Esophagus squamous epithelium (tissue), 5 donors: ENCODE measurements at places on chromosomes 1 and 21.

- DNase-seq = no peak
Observed at GRCh38 chr1:2875707-2876561, 74.4 kb upstream of the TTC34 start.

DNA sequence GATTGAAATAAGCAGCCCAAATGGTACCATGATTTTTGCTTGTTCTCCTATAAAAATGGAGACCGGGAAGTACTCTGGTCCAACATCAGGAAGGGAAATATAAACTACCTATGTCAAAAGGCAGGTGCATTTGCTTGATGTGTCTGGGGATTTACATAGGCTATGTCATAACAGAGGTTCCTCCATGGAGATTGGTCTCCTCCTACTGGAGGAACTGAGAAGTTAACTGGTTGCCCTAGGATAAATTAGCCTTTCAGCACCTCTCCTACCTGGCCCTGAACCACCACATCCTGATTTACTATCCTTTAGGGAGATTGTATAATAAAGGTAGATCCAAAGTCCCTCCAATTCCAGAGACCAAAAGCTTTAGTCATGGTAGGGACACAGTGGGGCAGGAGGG, 1109.3 kb upstream of the B3GALT2 start:
- no peak for DNase-seq

DNA sequence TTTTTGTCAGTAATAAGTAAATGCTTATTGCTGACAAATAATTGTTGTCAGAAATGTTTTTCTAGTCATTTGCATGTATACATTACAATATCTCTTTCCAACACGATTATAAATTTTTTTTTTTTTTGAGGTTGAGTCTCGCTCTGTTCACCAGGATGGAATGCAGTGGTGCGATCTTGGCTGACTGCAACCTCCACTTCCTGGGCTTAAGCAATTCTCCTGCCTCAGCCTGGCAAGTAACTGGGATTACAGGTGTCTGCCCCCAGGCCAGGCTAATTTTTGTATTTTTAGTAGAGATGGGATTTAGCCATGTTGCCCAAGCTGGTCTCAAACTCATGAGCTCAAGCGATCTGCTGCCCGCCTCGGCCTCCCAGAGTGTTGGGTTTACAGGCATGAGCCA, 72.0 kb upstream of the ATF3 start:
- no peak for DNase-seq

GRCh38 chr1:99674115-99675064, 28.5 kb downstream of the PALMD start:
- DNase-seq = no peak

- no peak for DNase-seq
Observed at GRCh38 chr1:38628241-38628640, 231.3 kb downstream of the RRAGC start.

- DNase-seq = no peak
Observed at GRCh38 chr1:206850401-206850800, 15.0 kb upstream of the IL20 start.

- DNase-seq = no peak
Observed at GRCh38 chr1:57839067-57839466, 415.2 kb upstream of the DAB1 start.

DNA sequence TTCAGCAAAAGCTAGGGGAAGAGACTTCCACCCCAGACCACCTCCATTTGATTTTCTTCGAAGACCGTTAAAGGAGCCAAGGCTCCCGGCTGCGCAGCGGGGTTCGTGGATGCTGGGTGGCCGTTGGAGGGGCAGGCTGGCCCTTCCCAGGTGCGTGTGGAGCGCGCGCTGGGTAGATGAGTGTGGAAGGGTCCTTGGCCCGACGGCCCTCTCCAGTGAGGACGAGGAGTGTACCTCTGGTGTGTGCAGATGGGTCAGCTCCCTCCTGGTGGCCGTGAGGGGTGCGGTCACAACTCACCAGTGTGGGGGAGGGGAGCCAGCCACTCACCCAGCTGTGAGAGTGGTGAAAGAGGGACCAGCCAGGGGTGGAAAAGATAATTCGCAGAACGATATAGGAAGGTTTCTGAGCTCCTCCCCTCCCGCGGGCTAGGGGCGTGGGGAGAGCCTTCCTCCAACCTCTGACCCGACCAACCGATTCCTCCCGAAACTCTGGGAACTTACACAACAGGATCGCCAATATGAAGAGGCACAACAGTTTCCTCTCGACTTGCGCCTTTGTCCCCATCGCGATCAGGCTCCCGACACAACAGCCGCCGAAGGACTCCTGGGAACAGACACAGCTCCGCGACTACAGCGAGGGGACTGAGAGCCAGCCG, at the start of gene F11R:
F11R (minus strand) TSS at position 644 of the 656 bp plus-strand sequence; CDS start at position 565, 79 bp downstream.
- no peak for DNase-seq

DNA sequence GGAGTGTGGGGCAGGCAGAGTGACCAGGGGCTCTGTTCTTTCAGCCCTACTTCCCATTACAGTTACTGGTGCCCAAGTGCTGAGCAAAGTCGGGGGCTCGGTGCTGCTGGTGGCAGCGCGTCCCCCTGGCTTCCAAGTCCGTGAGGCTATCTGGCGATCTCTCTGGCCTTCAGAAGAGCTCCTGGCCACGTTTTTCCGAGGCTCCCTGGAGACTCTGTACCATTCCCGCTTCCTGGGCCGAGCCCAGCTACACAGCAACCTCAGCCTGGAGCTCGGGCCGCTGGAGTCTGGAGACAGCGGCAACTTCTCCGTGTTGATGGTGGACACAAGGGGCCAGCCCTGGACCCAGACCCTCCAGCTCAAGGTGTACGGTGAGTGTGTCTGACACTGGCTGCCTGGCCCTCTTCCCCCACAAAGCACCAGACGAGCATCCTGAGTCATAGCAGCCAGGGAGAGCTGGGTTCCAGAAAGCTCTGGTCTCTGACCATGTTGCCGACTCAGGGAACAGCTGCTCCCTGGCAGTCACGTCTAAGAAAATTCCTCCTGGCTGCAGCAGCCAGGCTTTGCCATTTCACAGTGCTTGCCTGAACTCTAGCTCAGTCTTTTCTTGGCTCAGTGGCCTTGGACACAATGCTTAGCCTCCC, 3.3 kb downstream of the SLAMF8 start:
- no peak for DNase-seq

DNA sequence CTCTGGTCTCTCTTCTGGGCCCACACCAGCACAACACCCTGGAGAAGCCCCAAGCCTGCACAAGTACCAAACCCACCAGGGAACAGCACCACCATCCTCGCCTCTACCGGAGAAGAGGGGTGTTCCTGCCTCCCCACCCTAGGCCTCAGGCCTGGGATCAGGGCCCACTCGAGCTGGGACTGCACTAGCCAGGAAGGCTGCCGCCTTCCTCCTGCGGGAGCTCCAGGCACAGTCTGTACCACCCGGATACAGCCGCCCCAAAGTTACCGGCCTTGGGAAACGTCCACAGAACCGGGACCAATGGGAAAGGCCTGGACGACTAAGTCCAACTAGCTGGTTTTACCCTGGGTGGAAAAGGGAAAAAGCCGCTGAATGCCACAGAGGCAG, 3.4 kb downstream of the TAL1 start:
- DNase-seq = no peak

- no peak for DNase-seq
Observed at GRCh38 chr1:88455621-88456256, 228.3 kb upstream of the PKN2 start.

DNA sequence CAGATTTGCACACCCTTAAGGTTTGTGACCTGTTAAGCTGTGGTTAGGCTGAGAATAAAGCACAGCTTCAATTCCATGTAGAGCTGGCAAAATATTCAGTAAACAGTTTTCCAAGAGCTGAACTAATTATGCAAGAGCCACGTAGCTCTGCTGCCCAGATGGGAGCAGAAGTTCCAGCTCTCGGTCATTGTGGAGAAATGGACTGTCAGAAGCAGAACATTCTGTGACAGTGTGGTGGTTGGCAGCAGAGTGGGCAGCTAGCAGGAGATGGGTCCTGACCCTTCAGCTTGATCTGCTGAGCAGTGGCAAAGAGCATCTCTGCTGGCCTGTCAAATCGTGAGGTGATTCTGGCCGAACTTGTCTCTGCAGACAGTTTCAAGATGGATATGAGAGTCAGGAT, 23.2 kb downstream of the RHOU start:
- DNase-seq = no peak

- DNase-seq = no peak
Observed at GRCh38 chr1:22892789-22893188, 79.9 kb downstream of the LACTBL1 start.

DNA sequence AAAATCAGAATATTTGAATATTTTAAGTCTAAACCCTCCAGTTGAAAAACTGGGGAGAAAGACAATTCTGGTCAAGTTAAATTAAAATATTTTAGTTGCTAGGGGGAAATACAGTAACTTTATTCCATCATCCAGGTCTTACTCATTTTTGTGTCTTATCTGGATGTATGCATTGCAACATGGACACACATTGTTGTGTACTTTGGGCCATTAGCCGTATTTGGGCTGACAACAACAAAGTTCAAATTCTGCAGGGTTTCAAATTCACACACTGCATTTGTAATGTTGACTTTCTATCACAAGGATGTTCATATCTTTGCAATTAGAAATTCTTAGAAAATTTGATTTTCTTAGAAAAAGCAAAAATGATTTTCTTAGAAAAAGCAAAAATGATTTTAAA, 249.3 kb downstream of the BACH1 start:
- no peak for DNase-seq

DNA sequence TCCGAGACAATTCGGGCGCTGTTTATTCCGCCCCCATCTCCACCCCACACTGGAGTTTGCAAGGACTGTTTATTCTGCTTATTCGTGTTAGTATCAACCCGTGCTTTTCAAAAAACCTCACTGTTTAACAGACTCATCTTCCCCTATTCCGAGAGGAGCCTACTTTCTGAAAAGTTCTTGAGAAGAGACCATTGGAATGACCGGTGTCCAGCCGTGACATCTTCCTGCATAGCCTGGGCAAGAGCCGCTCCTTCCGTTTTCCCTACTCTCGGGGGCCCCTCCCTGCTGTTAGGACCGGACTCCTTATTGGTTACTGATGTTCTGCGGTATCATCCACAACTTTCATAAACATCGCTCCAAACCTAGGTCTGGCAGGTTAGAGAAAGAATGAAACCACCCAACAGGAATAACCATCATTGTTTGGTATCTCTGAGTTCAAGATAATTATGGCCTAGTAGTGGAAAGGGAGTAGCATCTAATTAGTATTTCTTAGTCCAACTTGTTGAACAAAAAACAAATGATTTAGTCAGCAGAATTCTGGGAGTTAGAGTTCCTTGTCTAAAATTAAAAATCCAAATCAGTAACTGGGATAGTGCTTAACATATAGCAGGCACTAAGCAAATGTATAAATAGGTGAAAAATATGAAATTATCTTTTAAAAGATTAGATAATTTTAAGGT, 837 bp downstream of the STXBP3 start:
- DNase-seq = peak; percentile 11

DNA sequence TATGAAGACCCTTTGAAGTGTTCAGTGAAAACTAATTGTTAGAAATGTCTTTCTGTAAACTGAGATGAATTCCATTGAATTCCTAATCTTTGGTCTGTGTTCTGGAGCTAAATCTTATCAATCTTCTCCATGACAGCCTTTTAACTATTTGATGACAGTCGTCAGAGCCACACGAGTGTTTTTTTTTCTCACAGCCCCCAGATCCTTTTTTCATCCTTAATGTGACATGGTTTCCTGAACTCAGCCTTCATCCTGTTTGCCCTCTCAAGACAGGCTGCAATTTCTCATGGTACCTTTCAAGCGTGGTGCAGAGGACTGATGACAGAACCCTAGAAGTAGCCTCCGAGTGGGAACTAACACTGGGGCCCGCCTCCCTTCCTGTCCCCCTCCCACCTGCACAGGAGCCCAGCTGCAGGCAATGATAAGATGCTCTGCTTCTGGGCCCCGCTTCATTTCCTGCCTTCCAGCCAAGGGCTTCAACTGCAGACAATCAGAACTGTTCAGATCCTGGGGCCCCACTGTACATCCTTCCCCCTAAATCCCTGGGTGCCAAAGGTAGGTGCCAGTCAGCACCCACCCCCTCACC, 114.6 kb upstream of the VAV3 start:
- DNase-seq = no peak
